ENCODE measurements at places on chromosomes 5 and 9. TPM values are rescaled to one million over a fixed set of nuclear protein-coding genes. Genes with fewer than 3 reads are reported as not detected.

Gene PRRX2
- 9.5 TPM for total RNA-seq

Gene HAPLN1
- not detected for total RNA-seq

Gene FAM153A
- total RNA-seq: not detected

Gene S100Z
- not detected for total RNA-seq
